ENCODE measurements at places on chromosomes 7 and 10. TPM values are rescaled to one million over a fixed set of nuclear protein-coding genes. Genes with fewer than 3 reads are reported as not detected.
A peak's percentile ranks its signal among the peaks of the same experiment; 100 is the strongest.

GRCh38 chr7:115038158-115038557 is 116.3 kb downstream of the MDFIC start:
- no peak for DNase-seq

- peak; percentile 46 for DNase-seq
These were observed 468.8 kb upstream of the NRP1 start for GRCh38 chr10:33803248-33803647.

GRCh38 chr10:86100581-86101061 is 266.0 kb downstream of the GRID1 start:
- DNase-seq: peak; percentile 37

DNA sequence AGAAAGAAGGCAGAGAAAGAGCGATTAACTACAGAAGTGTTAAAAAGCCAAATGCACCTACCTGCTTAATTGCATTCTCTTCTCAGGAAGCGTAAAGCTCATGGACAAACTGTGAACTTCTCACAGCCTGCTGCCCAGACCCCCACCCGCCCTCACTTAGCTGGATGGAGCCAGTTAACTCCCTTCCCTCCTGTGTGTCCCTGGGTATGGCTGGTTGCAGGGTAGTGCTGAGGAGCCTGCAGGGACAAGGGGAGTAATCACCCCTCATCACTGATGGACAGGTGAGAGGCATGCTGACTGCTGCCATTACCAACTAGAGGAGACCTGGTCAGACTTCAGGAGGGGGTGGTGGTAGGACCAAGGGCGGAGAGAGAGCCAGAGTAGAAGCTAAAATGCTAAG is 37.5 kb downstream of the ENO4 start:
- no peak for DNase-seq

Gene BEND7
- 5.8 TPM for total RNA-seq

Gene HOXA3
- total RNA-seq: 2.1 TPM

Gene NPFFR1
- total RNA-seq: not detected

Gene GIMAP4
- total RNA-seq: not detected

Measured in GM23248 (cell line).